ENCODE measurements at places on chromosomes 11 and 22.

DNA sequence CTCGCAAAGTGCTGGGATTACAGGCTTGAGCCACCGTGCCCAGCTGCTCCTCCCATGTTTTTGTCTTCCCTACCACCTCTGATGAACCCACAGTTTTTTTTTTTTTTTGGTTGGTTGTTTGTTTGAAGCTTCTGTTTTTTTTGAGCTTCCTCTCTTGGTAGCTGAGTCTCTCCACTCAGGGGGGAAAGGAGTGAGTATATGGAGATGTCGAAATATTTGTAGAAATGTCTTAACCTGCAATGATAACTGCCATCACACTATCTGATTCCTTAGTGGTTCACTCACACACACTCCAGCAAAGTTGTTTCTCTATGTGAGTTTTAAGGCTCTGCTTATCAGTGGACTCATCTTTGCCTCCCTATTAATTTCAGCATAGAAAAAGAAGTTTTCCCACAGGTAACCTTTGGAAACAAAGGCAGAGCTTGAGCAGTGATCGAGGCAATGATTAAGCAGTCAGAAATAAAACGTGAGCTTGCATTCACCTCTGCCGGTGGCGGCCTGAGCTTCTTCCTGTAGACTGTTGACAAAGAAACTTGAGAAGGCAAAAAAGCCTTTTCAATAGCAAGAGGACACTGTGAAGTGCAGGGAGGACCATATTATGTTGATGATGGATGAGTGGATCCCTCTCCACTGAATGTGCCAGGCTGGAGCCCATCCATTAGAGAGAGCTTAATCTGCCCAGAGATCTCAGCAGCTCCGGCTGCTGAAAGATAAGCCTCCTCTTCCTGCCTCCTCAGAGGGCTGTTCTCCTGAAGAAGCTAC is 29.0 kb upstream of the RASSF10 start:
- no peak for DNase-seq

- no peak for DNase-seq
Observed at GRCh38 chr11:69442012-69442806, 39.3 kb upstream of the LINC01488 start.

- DNase-seq, result no peak
Observed at GRCh38 chr22:48845356-48845936, 982.2 kb downstream of the BRD1 start.

- DNase-seq, result no peak
Observed at GRCh38 chr11:112421879-112422278, 161.2 kb upstream of the PLET1 start.

- DNase-seq, result no peak
Observed at GRCh38 chr11:11968511-11969280, 39.7 kb downstream of the DKK3 start.

GRCh38 chr11:76088511-76088910 is 117.8 kb downstream of the WNT11 start:
- DNase-seq, result no peak

GRCh38 chr11:65423516-65424204 is 1.1 kb downstream of the NEAT1 start:
- no peak for DNase-seq

DNA sequence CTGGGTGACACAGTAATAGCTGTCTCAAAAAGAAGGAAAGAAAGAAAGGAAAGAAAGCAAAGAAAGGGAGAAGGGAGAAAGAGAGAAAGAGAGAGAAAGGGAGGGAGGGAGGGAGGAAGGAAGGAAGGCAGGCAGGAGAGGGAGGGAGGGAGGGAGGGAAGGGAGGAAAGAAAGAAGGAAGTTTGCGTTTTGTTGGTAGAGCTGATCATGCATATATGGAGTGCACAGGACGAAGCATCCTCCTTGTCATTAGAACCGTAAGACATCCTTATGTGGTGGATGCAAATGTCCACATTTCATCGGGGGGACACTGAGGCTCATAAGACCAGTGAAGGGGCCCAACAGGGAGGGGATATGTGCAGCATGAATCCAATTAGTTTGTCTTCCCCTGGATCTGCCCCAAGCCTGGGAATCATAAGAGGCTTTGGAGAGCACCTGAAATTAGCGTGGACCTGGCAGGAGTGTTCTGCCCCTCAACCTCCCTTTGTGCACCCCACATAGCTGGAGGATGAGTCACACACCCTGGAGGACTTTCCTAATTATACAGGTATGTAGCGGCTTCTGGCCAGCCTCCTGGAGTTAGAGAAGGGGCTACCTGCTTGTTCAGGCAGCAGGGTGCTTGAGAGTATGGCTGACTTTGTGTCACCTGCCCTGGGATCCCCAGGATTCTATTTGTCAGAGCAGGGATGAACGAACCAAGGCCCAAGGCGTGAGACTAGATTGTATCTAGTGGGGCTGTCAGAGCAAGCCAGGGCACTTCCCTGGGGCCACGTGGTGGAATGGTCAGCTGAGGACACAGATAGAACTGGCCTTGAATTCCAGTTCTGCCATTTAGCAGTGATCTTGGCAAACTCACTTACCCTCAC is 119.7 kb upstream of the CD82 start:
- no peak for DNase-seq

GRCh38 chr11:20131788-20132666 is 28.2 kb downstream of the DBX1 start:
- DNase-seq, result no peak

DNA sequence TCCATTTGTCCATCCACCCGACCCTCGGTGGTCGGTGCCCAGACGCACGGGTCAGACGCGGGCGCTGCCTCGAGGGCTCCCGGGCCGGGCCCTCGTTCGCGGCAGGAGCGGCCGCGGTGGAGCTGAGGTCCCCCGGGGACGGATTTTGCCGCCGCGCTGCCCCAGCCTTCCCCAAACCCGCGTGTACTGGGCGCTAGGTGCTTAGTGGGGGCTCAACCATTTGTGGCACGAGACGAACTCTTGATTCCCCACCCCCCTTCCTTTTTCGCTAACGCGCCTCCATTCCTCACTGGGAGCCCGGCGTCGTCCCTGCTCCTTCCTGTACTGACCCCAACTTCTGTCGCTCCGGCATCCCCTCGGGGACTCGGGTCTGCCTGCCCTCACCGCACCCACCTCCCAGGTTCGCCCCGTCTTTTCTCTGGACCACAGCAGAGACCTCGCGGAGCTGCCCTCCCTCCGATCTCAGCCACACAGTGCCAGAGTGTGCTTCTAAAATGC is 789 bp upstream of the CBX7 start:
- no peak for DNase-seq

Data from stimulated activated CD8-positive, alpha-beta memory T cell treated with anti-CD3 and anti-CD28 coated beads, Interleukin-2, amount 100 ng/mL, for 1 hour (primary cell).